ENCODE measurements at places on chromosomes 12 and 14. TPM values are rescaled to one million over a fixed set of nuclear protein-coding genes. Genes with fewer than 3 reads are reported as not detected.
A peak's percentile ranks its signal among the peaks of the same experiment; 100 is the strongest.

Gene ITGB7
- 200 TPM for total RNA-seq

- DNase-seq, result peak; percentile 77
These were observed 5.5 kb upstream of the CISTR start for GRCh38 chr12:53757101-53757770.

Gene PTGER2
- total RNA-seq, result 54.1 TPM

GRCh38 chr14:75430116-75430515, 2.3 kb downstream of the JDP2 start:
- DNase-seq, result no peak

DNA sequence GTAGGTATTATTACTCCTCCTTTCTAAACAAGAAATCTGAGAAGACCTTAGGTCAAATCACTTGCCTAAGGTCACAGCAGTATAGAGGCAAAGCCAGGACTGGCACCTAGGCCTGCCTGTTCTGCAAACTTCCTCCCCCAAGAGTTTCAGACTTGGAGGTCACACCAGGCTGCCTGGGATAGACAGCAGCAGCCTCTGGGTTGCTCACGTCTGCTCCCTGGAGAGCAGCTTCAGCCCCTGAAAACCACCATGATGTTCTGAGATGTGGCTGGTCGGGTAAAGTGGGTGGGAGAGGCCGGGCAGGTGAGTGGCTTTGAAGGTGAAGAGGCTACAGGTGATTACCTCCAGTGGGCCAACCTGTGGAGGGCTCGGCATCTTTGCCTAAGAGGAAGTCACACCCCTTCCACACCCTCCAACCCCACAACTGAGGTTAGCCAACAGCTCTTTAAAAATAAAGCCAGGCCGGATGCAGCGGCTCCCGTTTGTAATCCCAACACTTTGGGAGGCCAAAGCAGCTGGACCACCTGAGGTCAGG, 37.0 kb upstream of the PNMA1 start:
- DNase-seq, result no peak

All from activated T-helper 2 cell treated with anti-CD3 and anti-CD28 coated beads, Interferon-gamma antibody, Interleukin-2, Interleukin-4, amounts not matched to agents 10 μg/mL and 5 μg/mL and 100 μg/mL, durations not matched to agents 14 hours and 24 hours and 36 hours (primary cell).